ENCODE measurements at places on chromosomes 4 and X. TPM values are rescaled to one million over a fixed set of nuclear protein-coding genes. Genes with fewer than 3 reads are reported as not detected.
A peak's percentile ranks its signal among the peaks of the same experiment; 100 is the strongest.

DNA sequence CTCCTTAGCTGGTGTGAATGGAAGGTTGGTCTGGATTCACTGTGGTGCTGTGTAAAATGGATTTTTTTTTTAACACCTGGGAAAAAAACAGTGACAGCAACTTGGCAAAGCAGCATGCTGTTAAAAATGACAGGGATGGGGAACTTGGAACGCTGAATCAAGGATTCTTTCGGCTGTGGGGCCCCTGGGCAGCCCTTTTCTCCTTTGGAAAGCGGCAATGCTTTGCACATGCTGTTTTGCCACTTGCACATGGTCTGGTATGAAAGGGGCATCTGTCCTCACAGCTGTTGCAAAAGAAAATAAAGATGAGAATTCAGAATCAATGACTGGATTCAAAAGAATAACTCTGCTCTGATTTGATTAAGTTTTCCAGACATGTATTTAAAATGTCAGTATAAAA, 10.7 kb upstream of the PIGA start:
- peak; percentile 15 for DNase-seq

DNA sequence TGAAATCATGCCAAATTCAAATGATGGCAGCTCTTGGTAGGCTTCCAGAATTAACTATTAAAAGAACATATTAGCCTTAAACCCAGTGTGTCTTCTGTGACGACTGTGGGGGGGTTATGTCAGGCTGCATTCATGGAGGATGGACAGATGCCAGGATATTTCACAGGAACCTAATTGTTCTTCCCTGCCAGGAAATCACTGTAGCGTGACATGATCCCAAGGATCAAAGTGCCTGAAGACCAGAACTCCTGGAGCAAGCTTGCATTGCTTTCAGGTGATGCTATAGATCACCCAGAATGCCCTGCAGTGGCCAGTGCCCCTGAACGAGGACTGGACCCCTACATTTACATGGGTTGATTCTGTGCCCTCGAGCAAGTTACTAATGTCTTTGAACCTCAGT, 1093.0 kb upstream of the TENM3 start:
- DNase-seq, result peak; percentile 6

DNA sequence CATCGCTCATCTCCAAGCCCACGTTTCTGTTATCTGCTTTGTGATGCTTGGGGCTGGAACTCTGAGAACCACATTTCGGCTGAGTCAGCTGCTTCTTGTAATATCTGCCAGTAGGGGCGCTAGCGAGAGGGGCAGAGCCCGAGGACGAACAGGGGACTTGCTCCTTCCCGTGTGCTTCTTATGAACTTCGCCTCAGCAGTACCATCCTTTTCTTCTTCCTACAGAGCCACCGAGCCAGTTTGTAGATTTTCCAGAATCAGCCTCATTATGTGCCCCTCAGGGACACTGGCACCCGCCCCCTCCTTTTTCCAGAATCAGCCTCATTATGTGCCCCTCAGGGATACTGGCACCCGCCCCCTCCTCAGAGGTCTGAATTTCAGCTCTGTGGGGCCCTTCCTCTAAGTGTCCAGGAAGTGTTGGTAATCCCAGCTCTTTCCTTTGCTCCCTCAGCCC, 441.7 kb upstream of the RASGEF1B start:
- DNase-seq, result peak; percentile 43

MEPE gene
- not detected for total RNA-seq

DNA sequence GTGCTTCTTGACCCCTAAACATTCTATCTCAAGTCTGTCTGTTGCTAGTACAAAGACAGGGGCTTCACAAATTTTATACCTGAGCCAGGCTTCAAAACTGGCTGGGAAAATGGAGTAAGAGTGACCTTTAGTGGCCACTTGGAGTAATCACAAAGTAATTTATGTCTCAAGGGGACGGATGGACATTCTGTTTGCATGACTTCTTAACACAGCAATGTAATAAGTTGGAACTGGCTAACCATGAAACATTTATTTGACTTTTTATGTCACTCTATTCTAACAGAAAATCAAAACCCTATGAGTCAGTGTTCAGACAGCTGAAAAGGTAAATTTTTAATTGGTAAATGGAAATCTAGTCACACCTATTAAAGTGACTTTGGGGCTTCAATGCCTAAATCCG, 600.6 kb downstream of the ANKRD50 start:
- DNase-seq, result peak; percentile 96

- DNase-seq, result no peak
These were observed 92.5 kb downstream of the ANK2 start for GRCh38 chr4:113141901-113142346.

SLC7A11 gene
- total RNA-seq, result 0.93 TPM

DNA sequence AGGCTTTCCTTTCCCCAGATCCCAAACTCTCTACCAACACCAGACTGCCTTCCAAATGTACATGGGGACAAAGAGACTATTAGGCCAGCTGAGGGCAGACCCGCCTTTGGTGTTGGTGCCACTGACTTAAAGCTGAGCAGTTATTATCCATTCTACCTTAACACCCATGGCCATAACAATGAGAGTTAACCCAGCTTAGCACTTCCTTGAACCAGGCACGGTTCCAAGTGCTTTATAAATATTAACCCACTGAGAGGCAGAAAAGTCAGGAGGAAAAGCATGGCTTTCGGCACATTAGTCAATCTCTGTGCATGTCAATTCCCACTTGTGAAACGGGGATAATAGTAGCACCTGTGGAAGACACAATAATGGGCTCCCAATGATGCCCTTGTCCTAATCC, 243.1 kb upstream of the ANXA3 start:
- no peak for DNase-seq

- no peak for DNase-seq
These were observed 489.9 kb upstream of the RPS6KA3 start for GRCh38 chrX:20756585-20756984.

- DNase-seq, result no peak
These were observed 98.0 kb downstream of the NAA11 start for GRCh38 chr4:79227860-79228259.

DNA sequence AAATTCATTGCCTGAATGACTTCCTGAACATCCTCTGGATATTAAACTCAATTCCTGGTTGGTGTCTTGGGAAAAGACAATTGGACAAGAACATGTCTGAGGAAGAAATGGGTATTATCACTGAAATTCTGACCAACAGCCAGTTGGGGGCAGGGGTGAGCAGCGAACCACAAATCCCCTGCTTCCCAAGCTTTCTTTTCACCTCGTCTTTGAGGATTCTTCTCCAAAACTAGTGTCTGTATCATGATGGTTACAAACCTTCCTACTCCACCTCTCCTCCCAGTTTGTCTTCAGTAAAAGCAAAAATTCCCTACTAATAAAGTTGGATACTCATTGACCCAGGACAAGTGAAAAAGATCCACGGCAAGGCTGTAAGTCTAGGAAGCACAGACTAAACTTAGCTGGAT, 48.3 kb upstream of the WDR1 start:
- DNase-seq, result peak; percentile 16

DNA sequence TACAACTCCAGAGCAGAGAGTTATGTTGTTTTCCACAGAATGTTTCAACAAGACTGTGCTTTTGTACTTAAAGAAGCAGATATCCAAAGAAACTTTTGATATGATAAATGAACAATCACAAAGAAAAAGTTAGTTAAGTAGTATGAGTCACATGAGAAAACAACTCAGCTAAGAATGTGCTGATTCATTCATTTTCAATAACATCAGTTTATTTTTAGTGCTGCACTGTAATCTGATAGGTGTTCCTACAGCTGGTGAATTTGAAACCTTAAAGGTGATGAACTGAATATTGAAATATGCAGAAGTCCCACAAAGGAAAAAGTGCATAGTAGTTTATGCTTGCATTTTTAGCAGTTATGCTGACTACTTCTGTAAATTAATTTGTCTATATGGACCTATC, 180.3 kb upstream of the TENM3 start:
- peak; percentile 38 for DNase-seq

- DNase-seq, result no peak
These were observed 24.2 kb downstream of the CBLL2 start for GRCh38 chrX:22296871-22297270.

DNA sequence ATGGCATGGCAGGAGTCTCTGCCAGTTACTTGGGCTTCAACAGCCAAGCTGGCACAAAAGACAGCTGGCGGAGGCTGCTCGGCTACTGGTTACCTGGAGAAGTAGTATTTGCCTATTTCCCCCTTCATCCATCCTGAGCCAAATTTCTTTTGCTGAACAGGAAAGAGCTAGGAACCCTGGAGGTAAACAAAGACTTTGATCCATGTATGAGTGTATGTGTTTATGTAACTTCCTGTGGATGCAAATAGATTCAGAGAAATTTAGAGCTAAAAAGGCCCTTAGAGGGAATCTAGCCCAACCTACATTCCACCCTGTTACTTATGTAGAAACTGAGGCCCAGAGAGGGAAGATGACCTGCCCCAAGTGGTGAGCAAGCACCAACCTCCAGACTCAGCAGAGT, 11.2 kb downstream of the AWAT2 start:
- DNase-seq, result no peak

GRCh38 chrX:111503485-111503993, 7.9 kb upstream of the SERTM2 start:
- no peak for DNase-seq

- no peak for DNase-seq
These were observed 120.8 kb downstream of the DTHD1 start for GRCh38 chr4:36402008-36402758.

- DNase-seq, result no peak
These were observed 2.0 kb downstream of the ELK1 start for GRCh38 chrX:47648376-47648775.

MMRN1 gene
- total RNA-seq, result 6.8 TPM

DNA sequence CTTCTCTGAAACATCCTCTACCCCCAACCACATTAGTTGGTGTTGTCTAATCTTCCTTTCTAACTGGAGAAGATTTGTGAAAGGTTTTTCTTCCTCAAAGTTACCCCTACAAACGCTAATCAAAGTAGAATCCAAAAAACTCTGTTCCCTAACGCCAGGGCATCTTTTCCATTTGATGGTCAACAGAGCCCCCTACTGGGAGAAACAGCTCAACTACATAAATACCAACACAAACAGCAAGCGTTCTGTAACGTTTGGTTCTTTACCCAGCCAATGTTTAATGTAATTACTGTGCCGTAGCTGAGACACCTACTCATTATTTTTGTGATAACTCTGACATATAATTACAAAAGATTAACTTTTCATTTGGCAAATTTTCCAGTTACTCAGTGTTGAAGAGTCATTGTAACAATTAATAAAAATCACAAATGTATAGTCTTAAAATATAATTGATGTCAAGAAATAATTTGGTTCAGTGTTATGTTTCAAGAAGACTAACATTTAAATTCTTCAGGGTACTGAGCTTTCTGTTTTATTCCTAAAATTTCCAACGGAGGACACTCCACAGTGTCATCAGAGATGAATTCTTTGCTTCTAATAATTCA, 94.9 kb upstream of the TBC1D9 start:
- peak; percentile 85 for DNase-seq

GRCh38 chr4:142574306-142574705, 271.8 kb downstream of the INPP4B start:
- DNase-seq, result no peak

CXorf51B gene
- not detected for total RNA-seq

GRCh38 chr4:83779103-83780052, 243.5 kb downstream of the GPAT3 start:
- DNase-seq, result peak; percentile 6

- no peak for DNase-seq
These were observed 16.6 kb upstream of the CXCL3 start for GRCh38 chr4:74055096-74055495.

MTNR1A gene
- total RNA-seq, result 0.13 TPM

TSR2 gene
- total RNA-seq, result 24.7 TPM
